ENCODE measurements at places on chromosomes 3 and 15.

- DNase-seq, result no peak
These were observed 43.0 kb downstream of the CD200R1 start for GRCh38 chr3:112931736-112932521.

DNA sequence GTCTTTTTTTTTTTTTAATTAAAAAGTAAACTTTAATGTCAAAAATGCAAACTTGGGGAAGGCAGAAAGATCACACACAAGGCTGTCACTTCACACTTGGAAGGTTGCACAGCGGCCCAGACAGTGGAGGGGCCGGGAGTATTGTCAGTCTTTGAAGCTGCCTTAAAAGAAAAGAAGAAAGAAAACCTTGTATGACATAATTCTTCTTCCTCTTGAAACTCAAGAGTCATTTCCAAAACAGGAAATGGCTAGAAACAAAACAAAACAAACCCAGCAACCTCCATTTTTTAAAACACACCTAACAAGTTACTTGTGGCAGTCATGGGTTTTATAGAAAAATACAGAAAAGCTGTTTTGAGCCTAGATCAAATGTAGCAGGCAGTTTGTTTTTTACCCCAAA, 68.1 kb upstream of the MAGI1 start:
- no peak for DNase-seq

- DNase-seq, result no peak
These were observed 46.9 kb upstream of the GAP43 start for GRCh38 chr3:115576325-115576875.

- DNase-seq, result no peak
These were observed at the start of gene ST8SIA2 for GRCh38 chr15:92393071-92393979. ST8SIA2 (plus strand) TSS chr15:92393881; CDS start chr15:92394065, 184 bp downstream.

- DNase-seq, result no peak
These were observed 228.9 kb downstream of the FEZF2 start for GRCh38 chr3:62144482-62144881.

DNA sequence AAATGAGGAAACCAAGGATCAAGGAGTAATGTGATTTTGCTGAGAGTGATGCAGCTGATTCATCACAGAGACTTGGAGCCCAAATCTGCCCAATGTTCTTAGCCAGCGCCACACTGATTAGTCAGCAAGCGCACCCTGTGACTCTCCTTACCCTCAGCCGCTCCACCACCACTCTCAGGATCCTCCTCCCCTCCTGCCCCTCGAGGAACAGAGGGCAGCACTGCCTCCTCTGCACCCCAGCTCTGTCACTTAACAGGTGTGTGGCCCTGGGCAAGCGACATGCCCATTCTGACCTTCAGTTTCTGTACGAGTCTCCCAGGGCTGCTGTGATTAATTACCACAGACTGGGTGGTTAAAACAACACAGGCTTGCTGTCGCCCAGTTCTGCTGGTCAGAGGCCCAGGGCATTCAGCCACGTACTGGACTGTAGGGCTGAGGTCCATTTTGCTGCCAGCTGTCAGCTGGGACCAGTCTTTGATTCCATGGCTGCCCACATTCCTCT, 36.1 kb upstream of the HRH1 start:
- no peak for DNase-seq

- no peak for DNase-seq
These were observed 3.1 kb downstream of the CCDC9B start for GRCh38 chr15:40337597-40337996.

Measured in activated naive CD4-positive, alpha-beta T cell treated with anti-CD3 and anti-CD28 coated beads, Interleukin-2, amount 50 U/mL, for 16 hours (primary cell).